ENCODE measurements at places on chromosomes 2 and 18.
A peak's percentile ranks its signal among the peaks of the same experiment; 100 is the strongest.

- peak; percentile 4 for DNase-seq
Observed at GRCh38 chr2:61233581-61233980, 71.6 kb downstream of the C2orf74 start.

GRCh38 chr2:239693330-239693729 lies 292.5 kb upstream of the HDAC4 start:
- DNase-seq = no peak

- DNase-seq = no peak
Observed at GRCh38 chr18:55024564-55024963, 65.3 kb upstream of the CCDC68 start.

DNA sequence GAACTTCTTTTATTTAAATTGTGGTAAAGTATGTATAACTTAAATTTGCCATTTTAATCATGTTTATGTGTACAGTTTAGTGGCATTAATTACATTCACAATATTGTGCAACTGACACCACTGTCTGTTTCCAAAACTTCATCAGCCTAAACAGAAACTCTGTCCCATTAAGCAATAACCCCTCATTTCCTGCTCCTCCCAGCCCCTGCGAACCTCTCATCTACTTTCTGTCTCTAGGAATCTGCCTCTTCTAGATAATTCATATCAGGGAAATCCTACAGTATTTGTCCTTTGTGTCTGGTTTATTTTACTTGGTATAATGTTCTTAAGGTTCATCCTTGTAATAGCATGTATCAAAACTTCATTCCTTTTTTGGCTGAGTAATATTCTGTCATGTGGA lies 75.1 kb downstream of the BOLA3 start:
- DNase-seq = peak; percentile 65

DNA sequence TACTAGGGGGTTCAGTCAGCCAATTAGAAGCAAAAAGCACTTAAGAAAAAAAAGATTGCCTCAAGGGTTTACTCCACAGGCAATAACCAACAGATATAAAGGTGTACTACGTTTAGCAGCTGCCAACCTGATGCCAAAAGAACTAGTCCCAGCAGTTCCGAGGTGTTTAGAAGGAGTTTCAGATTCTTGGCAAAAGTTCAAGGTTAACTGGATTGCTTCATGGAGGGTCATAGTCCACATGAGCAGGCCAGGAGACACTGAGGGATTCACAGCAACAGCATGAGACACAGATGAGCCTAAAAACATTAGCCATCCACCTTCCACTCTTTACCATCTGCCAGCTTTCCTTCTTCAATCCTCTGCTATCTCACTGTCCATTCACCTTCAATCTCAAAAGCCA lies 4.9 kb upstream of the DNAH7 start:
- DNase-seq = no peak

DNA sequence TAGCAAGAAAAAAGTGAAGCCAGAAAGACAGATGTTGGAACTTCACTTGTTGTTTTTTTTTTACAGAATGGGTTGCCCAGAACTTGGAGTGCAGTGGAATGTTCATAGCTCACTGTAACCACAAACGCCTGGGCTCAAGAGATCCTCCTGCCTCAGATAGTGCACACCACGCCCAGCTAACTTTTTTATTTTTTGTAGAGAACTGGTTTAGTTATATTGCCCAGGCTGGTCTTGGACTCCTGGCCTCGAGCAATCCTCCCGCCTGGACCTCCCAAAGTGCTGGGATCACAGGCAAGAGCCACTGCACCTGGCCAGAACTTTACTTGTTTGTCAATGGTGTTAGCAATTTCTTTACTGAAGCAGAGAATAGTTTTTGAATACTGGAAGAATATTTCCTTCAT lies 11.9 kb upstream of the ASPRV1 start:
- no peak for DNase-seq

DNA sequence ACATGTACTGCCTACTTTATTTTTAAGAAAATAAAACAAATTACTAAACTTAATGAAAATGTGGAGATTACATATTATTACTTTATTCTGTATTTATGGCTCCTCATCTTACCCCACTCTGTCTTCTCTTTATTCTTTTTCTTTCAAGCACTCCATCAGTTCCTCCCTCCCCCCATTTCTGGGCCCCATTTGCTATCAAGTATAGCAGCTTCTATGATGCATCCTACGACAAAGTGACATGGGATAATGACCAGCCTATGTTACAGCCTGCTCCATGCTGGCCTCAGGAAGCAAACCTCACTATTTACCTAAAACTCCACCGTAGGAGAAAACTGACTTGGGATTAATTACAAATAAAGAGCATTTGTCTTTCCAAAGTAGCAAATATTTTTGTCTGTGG lies 58.8 kb downstream of the RND3 start:
- no peak for DNase-seq

GRCh38 chr2:157444641-157445040 lies 752 bp upstream of the CYTIP start:
- DNase-seq = no peak

GRCh38 chr2:143545949-143546255 lies 416.7 kb downstream of the ARHGAP15 start:
- DNase-seq = no peak

DNA sequence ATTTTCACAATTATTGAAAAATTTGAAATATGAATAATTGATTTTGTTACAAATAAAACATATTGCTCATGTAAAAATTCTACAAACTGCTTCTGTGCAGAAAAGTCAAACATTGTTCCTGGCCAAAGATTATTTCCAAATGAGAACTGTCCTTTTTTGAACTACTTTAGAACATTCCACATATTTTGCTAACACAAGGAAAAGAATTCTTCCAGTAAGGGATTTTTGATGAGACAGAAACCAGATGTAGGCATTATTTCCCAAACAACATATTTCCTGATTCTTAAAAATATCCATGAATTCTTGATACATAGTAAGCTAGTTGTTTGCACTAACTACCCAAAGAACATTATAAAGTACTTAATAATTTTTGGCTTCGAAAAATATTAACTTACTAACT lies 715.2 kb downstream of the CCDC85A start:
- DNase-seq = no peak

DNA sequence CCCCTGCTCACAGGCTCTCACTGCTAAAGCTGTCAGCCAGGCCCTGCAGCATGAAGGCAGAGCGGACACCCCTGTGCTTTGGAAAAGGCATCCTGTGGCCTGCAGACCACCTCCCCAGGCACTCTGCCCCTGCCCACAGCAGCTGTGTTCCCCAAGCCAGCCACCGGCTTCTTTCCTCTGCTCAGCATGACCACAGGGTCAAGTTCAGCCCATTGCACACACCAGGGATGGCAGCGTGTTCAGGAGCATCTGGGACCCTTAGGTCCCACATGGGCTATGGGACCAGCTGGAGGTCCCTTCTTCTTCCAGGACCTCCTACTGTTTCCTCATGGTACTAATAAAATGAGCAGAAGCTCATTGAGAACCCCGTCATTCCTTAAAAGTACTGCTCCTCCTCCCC lies 118.4 kb upstream of the ACAA2 start:
- DNase-seq = no peak
